ENCODE measurements at places on chromosomes 4 and X.

GRCh38 chr4:139200506-139200905 is 23.5 kb upstream of the ELF2 start:
- DNase-seq: no peak

- no peak for DNase-seq
Observed at GRCh38 chrX:47129899-47130358, 14.6 kb downstream of the NDUFB11 start.

DNA sequence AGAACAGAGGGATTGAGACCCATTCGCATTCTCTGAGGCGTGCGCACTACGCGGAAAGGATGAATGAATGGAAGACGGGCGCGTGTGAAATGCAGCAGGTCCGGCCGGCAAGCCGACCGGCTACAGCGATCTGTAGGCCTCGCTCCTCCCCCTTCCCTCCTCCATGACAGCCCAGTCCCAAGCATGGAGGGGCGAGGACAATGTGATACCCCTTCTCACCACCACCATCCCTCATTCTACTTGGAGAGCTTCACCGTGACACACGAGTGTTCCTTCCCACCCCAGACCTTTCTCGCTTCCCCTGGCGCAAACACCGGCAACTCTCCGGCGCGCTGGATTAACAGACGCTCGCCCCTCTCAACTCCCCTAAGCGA is 815 bp downstream of the EIF4E start:
- DNase-seq: peak; percentile 78

DNA sequence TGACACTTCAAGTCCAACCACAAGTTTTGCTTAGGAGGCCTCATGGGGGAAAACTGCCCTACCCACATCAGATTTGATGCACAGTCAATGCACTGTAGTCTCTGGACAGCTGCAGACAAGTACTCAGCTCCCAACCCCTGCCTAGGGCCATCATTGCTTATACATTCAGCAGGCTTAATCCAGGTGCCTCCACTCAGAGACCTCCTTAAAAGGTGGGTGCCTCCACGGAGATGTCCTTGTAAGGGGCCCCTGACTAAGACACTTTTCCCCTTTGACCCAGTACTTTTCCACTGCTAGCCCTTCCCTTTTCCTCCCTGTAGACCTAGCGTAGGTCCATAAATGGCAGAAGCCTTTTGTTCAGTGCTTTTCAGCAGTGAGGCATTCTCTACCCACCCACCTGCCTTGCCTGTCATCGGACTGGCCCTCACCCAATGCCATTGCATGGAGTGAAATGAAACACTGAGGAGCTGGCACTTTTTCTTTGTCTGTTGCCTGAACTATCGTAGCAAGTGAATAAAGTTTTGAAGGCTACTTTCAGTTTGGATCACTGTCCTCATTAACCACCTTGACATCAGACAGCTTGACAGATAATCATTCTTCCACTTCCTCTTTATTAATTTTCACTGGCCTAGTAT is 23.8 kb upstream of the PLK4 start:
- DNase-seq: no peak

GRCh38 chr4:106222548-106222947 is 93.5 kb downstream of the TBCK start:
- DNase-seq: no peak

DNA sequence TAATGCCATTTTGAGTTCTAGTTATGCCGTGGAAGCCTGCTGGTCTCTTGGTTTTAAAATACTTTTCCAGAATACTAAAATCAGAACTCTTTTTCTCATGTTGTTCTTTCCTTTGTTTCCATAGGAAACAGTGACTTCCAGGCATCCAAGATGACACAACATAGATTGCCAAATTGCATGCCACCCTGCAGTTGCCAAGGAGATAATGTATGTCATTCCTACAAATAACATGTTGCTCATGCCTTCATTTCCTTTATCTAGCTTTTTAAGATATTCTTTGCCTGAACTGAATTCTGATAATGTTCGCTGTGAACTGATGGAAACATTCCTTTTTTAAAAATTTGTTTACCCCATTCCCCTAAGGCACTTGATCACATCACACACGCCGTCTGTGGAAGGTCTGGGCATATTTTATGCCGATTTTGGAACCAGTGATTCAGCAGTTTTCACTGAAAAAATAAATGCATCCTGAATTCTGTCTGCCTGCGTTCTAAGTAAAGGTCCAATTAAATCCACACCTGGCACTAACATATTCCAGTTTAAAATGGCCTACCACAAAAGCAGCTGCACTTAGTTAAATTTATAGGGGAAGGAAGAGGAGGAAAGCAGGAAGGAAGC is 38.0 kb upstream of the COX7B2 start:
- no peak for DNase-seq

DNA sequence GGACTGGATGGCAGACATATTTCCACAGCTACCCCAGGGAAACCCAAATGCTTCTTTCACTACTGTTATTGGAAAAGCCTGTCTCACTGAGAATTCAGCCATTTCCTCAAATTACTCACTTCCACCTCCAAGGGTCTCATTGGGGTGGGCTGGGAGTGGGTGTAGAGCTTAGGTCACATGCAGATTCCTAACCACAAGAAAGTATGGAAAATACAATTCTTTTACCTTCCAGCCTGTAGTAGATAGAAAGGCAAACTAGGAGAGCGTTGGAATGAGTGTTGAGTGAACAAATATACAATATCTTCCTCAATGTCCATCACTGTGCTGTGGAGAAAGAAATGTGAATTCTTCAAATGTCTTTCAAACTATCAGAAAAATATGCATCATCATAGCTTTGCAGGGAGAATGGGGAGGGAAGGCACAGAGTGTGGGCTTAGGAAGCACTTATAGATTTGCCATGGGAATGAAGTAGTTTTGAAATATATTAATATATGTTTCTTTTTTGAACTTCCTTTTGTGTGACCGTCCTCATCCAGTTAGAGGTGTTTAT is 245.3 kb upstream of the JADE1 start:
- no peak for DNase-seq

- no peak for DNase-seq
Observed at GRCh38 chrX:134365904-134366303, 94.1 kb upstream of the HPRT1 start.
